ENCODE measurements at places on chromosomes 6 and 20. TPM values are rescaled to one million over a fixed set of nuclear protein-coding genes. Genes with fewer than 3 reads are reported as not detected.

Gene OTOR
- not detected for total RNA-seq

Gene DSN1
- 37.7 TPM for total RNA-seq

Gene ENPP3
- not detected for total RNA-seq

Gene PRKN
- total RNA-seq = 0.57 TPM

Gene KIAA1755
- total RNA-seq = 0.30 TPM

Gene TPBG
- total RNA-seq = 33.2 TPM

DNA sequence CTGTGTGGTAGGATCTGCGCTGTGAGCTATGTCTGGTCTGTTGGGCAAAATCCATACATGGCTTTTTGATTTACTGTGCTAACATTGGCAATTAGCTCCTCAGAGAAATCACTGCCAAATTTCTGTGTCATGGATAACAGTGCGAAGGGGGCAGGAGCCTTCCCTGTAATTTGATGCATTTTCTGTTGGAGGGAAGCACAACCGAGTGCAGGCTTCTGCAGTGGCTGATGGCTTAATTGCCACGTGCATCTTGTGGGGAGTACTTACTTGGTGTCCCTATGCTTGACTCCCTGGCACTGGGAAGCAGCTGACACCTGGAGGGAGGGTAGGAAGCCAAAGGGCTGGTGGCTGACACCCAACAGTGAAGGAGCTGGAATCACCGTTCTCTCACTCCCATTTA lies 99.3 kb upstream of the PROKR2 start:
- no peak for DNase-seq

GRCh38 chr6:41200296-41200900 lies 551 bp downstream of the TREML2 start:
- DNase-seq = peak; percentile 26

DNA sequence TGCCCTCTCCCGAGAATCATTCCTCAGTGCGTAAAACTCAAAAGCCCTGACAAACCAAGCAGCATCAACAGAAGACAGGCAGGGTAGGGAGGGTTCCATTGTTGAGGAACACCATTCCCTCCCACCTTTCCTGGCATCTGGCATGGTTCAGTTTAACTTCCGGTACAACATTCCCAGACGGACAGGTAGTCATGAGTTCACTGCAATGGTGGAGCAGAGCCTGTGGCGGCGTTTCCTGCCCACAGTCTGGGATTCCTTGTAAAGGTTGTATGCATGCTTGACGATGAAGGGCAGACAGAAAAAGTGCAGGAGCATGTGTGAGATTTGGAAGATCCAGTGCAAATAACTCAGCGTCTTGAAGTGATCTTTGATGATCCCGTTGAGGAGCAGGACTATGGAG lies 42.3 kb downstream of the PIM1 start:
- no peak for DNase-seq

DNA sequence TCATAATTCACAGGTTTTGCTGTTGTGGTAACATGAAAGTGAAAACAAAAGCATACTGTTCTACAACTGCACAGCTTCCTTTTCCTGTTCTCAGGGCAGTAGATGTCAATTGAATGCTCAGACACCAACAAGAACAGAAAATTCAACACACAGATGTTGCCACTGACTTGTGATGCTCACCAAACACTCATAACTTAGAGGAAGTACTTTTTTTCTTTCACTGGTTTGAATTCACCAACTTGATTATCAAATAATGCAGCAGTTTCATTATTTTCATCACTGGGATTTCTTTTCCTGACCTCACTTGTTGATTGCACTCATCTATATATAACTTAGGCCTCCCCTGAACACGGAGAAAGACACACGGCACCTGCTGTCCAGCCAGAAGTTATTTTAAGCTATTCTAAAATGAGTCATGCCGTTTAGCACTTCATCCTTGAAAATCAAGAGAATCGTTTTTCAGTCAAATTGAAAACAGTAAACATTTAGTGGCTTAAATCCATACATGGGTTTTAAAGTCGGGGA lies 949 bp downstream of the TXLNB start:
- DNase-seq = no peak

DNA sequence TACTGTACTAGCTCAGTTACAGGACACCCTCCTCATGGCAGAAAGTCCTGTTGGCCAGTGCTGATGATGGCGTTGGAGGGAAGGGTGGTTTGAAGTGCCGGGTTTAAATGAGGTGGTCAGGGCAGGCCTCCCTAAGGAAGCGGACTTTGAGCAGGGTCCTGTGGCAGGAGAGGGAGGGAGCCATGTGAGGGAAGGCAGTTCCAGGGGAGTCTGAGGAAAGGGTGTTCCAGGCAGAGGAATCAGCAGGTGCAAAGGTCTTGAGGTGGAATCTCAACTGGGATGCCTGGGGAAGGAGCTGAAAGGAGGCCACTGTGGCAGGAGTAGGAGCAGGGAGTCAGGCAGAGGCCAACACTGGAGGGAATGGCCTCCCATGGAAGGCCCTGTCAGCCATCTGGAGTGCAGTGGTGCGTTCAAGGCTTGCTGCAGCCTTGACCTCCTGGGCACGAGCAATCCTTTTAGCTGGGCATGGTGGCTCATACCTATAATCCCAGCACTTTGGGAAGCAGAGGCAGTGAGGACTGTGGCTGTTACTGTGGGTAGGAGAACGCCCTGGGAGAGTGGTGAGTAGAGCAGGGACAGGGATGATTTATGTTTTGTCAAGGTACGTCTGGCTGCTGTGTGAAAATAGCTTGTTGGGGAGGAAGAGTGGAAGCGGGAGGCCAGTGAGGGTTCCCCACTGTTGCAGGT lies 26.2 kb downstream of the VSTM2L start:
- DNase-seq = no peak

- DNase-seq = no peak
These were observed 170.0 kb upstream of the LAMA2 start for GRCh38 chr6:128712898-128713297.

GRCh38 chr6:106119546-106119945 lies 33.4 kb downstream of the PRDM1 start:
- no peak for DNase-seq

- DNase-seq = no peak
These were observed 367.8 kb upstream of the CDH4 start for GRCh38 chr20:60884277-60884676.

DNA sequence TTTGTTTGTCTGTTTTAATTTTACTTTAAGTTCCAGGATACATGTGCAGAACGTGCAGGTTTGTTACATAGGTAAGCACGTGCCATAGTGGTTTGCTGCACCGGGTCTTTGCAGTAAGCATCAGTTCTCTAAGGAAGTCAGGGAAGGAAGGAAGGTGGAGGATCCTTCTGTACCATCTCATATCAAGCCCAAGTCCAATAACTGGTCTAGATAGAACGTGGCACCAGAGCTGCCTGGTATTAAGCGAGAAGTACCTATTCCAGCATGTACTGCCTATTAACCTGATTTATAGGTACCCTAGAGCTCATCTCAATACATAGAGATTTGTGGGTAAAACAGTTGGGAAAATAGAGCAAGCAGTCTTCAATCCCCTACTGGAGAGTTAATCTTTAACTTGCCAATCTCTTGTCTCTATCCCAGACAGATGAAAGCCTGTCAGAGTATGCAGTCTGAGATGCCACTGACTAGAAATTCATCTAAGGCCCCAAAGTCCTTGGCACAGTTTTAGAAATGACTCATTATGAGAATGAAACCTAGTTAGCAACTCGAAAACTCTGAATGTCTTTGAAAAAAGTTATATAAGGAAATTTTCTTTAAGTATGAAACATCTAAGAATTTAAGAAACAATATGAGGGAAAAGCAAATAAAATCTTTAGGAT lies 144.9 kb downstream of the TFAP2A start:
- DNase-seq = peak; percentile 72

DNA sequence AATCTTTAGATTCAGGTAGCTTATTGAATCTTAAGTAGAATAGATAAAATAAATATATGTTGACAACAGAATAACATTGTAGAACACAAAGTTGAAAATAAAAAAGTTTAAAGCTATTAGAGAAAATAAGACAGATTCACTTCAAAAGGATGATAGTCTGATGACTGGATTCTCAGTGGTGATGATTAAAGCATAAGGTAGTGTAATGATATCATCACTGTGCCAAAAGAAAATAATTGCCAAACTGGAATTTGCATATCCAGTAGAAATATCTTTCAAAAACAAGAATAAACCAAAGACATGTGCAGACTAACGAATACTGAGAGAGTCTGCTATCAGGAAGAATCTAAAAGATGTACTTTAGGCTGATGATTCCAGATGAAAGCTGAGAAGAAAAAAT lies 30.2 kb downstream of the ENPP1 start:
- DNase-seq = no peak

DNA sequence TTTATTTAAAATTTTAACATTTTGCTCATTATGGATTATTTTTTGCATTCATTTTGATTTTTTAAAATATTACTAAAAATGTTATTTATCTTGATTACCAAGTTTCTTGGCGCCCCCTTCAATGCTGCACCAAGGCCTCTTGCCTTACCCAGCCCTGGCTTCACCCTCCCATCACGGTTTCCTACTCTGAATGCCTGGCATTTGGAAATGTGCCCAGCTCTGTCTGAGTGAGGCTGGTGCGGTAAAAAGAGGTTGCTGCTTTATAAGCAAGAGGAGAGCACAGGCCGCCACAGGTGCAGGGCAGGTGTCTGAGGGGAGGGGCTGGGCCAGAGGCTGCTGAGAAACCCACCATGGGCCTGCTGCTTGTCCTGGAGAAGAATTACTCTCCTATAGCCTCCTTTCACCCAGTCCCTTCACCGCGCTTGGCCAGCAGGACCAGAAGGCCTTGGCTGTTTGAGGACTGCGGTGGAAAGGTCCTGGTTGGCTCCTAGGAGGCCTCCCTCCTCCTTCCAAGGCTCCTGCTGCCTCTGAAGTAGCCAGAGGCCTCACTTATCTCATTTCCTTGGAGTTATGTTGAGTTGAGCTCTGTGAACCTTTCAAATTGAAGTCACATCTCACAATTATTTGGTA lies 62.6 kb downstream of the BANF2 start:
- no peak for DNase-seq

GRCh38 chr6:52136934-52137467 lies 49.2 kb upstream of the IL17A start:
- no peak for DNase-seq

GRCh38 chr6:7922596-7922995 lies 12.0 kb upstream of the TXNDC5 start:
- no peak for DNase-seq

Data from Daoy (cell line).